Daoy (cell line): ENCODE measurements at places on chromosomes 4 and X. TPM values are rescaled to one million over a fixed set of nuclear protein-coding genes. Genes with fewer than 3 reads are reported as not detected.

- no peak for DNase-seq
These were observed 114.0 kb downstream of the BMPR1B start for GRCh38 chr4:94871644-94872305.

- DNase-seq = no peak
These were observed 76.2 kb downstream of the WNK3 start for GRCh38 chrX:54281676-54282075.

Gene GUCY1B1
- 2.6 and 3.1 TPM in 2 replicates for total RNA-seq

- DNase-seq = no peak
These were observed 2.0 kb downstream of the DOK7 start for GRCh38 chr4:3464911-3465697.

DNA sequence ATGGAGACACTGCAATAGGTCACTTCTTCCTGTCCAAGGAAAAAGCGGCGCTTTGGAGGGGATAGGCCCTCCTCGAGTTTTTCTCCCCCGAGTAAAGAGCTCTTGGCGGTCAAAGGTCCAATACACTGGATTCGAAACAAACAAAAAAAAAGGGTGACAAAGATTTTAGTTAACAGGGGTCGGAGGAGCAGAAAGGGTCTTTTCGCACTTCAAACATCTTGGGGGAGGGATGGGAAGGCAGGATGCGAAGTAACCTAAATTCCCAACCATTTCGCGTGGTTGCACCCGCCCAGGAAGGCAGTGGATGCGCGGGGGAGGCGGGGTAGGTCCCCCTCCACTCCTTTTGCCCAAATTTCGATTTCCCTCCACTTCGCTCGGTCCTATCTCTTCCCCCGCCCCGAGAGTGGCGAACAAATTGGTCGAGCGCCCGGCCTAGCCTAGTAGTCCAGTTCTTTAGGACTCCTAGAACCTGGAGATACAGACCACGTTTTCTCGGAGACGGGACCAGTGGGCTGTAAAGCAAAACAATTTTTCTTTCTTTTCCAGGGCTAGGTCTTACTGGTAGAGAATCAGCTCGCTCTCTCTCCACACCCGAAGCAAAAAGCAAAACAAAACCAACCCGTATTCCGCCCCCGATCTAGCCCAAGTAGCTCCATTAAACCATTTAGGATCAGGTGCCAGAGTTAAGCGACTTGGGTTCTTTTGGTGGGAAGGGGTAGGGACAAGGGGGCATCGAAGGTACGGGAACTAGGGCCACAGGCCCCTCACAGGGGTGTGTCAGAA is 2.0 kb upstream of the STAG2 start:
- DNase-seq = peak; percentile 19

DNA sequence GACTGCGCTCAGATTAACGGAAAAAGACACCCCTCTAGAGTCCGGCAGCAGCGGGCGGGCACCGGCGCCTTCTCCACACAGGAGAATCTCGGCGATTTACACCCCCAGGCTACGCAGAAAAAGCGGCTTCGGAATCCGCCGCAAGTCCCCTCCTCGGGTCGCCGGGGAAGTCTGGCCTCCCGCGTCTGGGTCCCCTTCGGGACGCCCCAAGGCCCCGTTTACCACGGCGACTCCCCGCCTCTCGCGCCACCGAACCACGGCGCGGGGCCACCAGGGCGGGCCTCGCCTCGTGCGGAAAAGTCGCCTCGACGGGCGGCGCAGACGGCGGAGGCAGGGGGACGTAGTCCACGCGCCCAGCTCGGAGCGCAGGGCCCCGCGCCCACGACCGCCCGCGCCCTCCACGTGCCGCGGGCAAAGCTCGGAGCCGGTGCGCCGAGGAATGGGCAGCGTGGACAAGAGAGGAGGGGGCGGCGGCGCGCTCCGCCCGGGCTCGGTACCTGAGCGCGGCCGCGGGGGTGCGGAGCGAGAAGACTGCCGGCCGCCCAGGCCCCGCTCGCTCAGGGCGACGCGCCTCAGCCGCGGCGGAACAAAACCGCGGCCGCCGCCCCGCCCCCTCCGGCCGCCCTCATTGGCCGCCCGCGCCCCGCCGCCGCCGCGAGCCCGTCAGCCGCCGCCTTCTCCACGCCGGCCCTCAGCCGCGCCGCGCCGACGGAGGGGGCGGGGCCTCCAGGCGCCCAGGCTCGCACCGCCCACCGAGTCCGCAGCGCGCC is at the start of gene FAM53A:
Gene FAM53A (minus strand): TSS at position 578 of the 770 bp plus-strand sequence. CDS start 15,572 bp downstream, outside the sequence.
- peak; percentile 94 for DNase-seq

GRCh38 chrX:71542411-71542810 is 9.5 kb downstream of the OGT start:
- no peak for DNase-seq

Gene FATE1
- not detected in 2 replicates for total RNA-seq

Gene PAGE2
- total RNA-seq = 0.29 and 1.1 TPM in 2 replicates

Gene FDCSP
- 0.97 TPM in 1 of 2 replicates, not detected in the other for total RNA-seq

Gene PLP1
- 2.7 TPM in 1 of 2 replicates, not detected in the other for total RNA-seq
